Activated CD8-positive, alpha-beta T cell treated with anti-CD3 and anti-CD28 coated beads for 36 hours (primary cell): ENCODE measurements at places on chromosomes 12 and 14.
A peak's percentile ranks its signal among the peaks of the same experiment; 100 is the strongest.

DNA sequence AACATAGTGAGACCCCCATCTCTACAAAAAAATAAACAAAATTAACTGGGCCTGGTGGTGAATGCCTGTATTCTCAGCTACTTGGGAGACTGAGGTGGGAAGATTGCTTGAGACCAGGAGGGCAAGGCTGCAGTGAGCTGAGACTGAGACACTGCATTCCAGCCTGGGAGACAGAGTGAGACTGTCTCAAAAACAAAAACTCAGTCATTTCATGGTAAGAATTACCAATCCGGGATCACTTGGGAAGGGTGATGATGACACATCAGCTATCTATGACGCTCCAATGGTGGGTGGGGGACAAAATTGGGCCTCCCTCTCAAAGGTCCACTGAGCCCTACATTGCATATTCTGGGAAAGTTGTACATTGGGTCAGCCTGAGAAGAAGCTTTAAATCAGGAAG is 47.7 kb downstream of the SERPINA3 start:
- no peak for DNase-seq

GRCh38 chr12:46487567-46488131 is 115.1 kb upstream of the SLC38A2 start:
- no peak for DNase-seq

DNA sequence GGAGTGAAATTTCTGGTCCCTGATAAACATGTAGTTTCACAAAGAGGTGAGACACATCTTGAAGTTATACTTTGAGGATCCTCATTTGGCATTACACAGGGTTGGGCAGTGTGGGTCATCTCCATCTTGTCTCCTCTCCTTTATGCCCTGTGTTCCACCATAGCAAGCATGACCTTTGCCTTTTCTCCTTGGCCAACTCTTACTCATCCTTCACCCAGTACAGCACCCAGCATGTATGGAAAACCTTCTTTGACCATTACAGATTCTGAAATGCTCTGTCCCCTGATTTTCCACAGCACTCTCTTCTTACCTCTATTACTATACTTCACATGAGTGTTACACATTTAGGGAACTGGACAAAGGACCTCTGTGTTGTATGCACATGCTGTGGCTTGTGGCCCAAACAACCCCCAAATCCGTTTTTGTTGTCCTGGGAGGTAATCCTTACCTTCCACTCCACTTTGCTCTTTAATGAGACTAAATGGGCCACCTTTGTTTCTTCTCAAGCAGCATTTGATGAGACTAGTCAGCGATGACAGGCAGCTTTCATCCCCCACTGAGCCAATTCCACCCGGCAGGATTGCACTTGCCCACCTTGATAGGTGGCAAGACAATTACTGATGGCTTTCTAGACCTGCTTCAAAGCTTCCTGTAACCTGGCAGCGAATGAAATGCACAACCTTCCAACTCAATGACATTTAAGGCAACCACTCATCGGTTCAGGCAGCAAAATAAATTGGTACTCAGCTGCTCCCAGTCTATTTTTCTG is 163.5 kb downstream of the MON2 start:
- no peak for DNase-seq

GRCh38 chr14:96588410-96589257 is 86.5 kb downstream of the PAPOLA start:
- peak; percentile 22 for DNase-seq

DNA sequence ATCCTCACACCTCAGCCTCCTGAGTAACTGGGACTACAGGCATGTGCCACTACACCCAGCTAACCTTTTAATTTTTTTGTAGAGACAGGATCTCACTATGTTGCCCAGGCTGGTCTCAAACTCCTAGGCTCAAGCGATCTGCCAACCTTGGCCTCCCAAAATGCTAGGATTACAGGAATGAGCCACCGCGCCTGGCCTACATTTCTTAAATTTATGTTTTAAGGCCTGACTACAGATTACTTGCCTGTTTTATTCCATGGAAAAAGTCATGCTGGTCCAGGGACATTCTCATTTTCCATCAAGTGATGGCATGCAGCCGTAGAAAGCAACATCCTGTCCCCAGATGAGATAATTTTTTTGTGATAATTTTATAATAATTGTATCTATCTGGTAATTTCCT is 6.1 kb downstream of the CD9 start:
- no peak for DNase-seq

DNA sequence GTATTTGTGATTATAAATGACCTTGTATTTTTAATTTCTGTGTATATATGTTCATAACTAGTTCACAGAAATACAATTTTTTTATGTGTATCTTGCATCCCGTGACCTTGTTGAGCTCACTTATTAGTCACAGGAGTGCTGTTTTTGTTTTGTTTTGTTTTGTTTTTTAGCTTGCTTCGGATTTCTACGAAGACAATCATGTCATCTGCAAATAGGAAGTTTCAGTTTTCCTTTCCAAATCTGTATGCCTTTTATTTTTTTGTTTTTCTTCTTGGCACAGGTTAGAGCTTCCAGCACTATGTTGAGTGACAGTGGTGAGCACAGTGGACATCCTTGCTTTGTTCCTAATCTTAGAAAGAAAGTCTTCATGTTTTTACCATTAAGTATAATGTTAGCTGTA is 229.2 kb upstream of the GARIN6 start:
- no peak for DNase-seq

DNA sequence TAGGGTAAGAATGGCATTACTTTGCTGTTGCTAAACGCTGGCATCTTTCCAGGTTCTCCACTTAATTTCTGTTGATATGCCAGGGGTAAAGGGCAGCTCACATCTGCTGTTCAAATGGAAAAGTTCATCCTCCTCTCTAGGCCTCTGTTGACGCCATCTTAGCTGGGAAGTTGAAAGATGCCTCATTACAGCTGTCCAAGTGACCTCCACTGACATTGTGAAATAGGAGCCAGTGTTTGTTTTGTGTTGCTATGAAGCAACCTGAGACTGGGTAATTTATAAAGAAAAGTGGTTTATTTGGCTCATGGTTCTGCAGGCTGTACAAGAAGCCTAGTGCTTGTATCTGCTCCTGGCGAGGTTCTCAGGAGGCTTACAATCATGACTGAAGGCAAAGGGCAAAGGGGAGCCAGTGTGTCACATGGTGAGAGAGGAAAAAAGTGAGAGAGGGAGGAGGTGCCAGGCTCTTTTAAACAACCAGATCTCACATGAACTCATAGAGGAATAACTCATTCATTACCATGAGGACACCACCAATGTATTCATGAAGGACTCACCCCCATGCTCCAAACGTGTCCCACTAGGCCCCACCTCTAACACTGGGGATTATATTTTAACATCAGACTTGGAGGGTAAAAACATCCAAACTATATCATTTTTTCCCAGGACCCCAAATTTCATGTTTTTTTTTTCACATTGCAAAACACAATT is 3.2 kb upstream of the ADAM21 start:
- no peak for DNase-seq

DNA sequence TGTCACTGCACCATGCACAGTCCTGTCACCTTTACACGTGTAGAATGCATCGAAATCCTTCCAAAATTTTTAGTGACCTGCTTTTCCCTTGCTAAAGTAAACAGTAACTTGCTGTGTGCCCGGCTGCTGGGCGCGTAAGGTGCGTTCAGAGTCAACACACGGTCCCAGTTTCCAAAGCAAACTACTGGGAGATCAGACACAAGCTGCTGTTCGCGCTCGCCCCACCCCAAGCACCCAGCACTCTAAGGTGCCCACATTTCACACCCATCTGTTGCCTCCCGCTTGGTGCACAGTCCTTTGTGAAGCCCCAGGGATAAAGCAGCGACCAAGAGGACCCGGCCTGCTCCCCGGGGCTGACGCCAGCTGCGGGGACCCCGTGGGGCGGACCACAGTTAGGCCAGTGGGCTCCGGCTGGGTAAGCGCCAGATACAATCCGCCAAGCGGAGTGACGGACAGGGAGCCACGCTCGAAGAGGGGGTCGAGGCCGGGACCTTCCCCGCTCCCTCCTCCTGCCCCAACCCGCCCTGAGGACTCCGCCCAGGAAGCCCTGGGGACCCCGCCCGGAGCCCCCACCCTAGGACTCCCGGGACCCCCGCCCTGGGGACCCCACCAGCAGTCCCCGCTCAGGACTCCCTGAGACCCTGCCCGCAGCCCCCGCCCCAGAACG is 633 bp downstream of the STX2 start:
- DNase-seq, result peak; percentile 37

DNA sequence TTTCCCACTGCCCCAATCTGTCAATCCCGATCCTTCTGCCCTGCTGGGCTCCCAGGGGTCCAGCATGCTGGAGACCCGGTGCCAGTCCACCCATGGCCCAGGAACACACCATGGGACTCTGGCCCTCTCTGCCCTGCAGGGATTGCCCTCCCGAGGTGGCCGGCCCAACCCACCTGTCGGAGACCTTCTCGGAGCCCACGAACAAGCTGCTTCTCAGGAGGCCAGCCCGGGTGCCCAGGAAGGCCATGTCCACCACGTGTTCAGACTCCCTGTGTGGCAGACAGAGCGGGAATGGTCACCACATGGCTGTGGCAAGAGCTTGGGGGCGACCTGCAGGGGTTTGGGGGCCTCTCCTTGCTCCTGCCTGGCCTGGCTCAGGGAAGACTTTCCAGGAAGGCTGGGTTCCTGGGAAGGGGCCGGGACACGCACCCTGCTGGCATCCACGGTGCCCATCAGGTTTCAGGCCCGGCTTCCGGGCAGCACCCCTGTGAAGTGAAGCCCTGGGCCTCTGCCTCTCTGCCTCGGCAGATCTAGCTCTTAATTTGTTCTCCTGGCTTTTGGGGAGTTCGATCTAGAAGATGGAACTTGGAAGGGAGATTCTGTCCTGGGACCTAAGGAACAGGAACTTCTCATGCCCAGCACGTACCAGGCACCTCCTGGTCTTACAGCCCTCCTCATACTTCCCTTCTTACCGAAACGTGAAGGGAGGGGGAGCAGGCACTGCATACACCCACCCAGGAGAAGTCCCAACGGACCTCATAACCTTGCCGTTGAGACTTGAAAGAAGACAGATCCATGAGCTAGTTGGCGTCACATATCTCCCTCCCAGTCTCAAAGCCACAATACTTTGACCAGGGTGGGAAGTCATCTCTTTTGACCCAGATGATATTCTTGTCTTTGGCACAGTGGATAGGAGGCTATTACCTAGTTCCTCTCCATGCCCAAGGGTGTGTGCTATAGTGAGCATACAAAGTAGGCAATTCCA is 26.3 kb downstream of the LRTM2 start:
- no peak for DNase-seq

DNA sequence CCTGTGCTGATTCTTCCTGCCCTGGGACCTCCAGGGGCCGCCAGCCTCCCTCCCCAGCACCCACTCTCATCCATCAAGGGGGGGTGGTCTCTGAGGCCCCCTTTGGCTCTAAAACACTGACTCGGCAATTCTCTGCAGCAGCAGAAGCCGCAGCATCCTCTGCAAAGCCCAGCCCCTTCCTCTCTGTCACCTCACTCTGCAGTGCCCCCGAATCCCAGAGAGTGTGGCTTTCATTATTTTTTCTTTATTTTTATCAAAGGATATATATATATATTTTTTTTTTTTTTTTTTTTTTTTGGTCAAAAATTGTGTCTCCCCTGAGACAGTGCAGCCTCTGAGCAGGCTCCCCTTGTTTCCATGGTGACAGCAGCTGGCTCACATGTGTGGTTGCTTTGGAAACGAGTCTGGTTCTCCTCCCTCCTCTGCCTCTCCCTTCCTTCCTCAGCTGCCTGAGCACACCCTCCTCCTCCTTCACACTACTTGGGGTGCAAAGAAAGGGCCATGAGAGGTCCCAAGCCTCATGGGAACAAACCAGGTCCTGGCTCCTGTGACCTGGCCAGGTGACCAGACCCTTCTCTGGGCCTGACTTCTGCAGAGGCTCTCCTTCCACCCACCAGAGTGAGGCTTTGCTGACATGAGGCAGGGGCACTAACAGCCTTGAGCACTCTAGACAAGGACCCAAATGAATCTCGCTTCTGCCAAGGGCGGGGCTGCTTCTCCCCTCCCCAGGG is 100.5 kb downstream of the LRRC74A start:
- DNase-seq, result peak; percentile 77

- DNase-seq, result peak; percentile 51
These were observed at the start of gene SIX4 for GRCh38 chr14:60723907-60724618. TSS of gene SIX4 (minus strand) at chr14:60724351. CDS start at chr14:60724074, 277 bp downstream.

DNA sequence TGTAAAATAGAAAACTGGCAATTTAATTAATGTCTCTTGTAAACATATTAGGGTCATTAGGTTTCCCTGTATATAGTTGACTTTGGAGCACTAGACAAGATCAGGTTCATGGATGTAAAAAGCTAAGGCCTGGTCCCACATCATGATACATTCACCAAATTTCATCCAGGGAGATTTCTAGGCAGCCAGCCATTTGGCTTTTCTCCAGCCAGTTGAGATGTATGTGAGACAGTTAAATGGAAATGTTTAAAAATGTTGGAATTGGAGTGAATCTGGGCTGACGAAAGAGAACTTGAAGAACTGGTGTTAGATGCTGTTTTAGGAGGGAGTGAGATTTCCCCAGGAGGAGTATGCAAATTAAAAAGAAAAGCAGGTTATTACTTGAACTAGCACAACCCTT is 41.8 kb upstream of the CLEC14A start:
- DNase-seq, result no peak

GRCh38 chr12:89477633-89478279 is 46.8 kb downstream of the GALNT4 start:
- no peak for DNase-seq

- no peak for DNase-seq
These were observed 78.1 kb upstream of the NOS1 start for GRCh38 chr12:117439531-117440001.

DNA sequence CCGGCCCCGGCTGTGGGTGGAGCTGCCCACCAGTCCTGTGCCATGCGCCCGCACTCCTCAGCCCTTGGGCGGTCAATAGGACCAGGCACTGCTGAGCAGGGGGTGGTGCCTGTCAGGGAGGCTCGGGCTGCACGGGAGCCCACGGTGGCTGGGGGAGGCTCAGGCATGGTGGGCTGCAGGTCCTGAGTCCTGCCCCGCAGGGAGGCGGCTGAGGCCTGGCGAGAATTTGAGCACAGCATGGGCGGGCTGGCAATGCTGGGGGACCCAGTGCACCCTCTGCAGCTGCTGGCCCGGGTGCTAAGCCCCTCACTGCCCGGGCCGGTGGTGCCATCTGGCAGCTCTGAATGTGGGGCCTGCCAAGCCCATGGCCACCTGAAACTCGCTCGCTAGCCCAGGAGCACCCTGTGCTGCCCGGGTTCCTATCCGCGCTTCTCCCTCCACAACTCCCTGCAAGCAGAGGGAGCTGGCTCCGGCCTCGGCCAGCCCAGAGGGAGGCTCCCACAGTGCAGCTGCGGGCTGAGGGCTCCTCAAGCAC is 1371.1 kb downstream of the FSCB start:
- no peak for DNase-seq

- DNase-seq, result no peak
These were observed 59.3 kb downstream of the TESC start for GRCh38 chr12:117039891-117040309.
